ENCODE measurements at places on chromosomes 7 and 10.

- no peak for DNase-seq
These were observed 198.3 kb downstream of the RPS24 start for GRCh38 chr10:78231939-78232338.

GRCh38 chr7:149199234-149199995, 4.1 kb downstream of the ZNF282 start:
- DNase-seq, result no peak

GRCh38 chr7:7978860-7979259, 10.3 kb downstream of the GLCCI1 start:
- DNase-seq, result no peak

- DNase-seq, result no peak
These were observed 390.0 kb downstream of the TNS3 start for GRCh38 chr7:47191876-47192291.

- DNase-seq, result no peak
These were observed 147.0 kb upstream of the FAM20C start for GRCh38 chr7:45106-46090.

DNA sequence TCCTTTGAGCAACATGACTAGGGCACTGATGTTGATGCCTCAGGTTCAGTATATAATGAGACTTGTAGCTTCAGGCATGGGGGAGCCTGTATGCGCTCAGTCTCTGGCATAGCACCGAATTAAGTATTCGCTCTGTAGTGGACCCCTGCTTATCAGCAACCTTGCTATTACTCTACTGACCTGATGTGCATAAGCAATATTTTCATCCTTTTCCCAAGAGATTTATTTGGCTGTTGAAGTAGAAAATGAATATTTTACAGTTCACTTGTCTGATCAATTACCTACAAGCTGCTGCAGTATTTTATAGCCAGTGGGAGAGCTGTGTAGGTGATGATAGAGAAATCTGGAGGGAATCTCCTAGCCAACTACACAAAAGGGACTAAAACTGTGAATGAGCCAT, 781.6 kb upstream of the PHF14 start:
- DNase-seq, result no peak

- DNase-seq, result no peak
These were observed 19.4 kb downstream of the COPG2 start for GRCh38 chr7:130649004-130649790.

DNA sequence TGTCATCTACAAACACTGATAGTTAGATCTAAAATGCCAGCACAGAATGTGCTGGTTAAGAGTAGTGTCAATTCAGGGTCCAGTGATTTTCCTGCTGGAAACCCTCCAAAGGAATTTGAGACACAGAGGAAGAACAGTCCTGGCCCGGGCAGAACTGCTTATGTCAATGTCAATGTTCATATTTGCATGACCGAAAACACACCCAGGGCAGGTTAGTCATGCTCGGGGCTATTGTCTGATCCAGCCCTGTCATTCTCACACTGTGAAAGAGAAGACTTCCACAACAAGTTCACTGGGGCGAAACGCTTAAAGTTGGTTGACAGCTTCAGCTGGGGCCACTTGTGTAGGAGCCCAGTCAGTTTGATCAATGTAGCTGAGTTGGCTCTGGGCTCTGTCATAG, 139.3 kb downstream of the C1GALT1 start:
- no peak for DNase-seq

DNA sequence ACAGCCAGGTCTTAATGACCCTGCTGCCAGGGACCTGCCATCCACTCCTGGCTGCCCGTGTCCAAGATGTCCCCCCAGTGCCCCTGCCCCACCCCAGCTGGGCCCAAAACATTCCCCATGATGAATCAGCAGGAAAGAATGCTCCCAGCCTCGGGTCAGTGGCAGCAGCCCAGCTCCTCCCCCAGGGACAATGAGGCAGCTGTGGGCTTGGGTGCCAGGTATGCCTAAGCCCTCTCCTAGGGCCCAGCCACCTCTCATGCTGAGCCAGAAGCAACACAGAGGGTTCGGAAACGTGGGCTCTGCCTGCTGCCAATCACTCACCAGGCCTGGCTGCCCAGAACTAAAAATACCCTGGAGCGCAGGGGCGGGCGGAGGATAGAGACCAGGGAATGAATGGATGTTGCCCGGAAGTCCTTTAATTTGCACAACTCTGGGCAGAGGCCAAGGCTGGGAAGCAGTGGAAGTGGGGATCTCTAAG, 1.5 kb upstream of the LOXL4 start:
- DNase-seq, result no peak

DNA sequence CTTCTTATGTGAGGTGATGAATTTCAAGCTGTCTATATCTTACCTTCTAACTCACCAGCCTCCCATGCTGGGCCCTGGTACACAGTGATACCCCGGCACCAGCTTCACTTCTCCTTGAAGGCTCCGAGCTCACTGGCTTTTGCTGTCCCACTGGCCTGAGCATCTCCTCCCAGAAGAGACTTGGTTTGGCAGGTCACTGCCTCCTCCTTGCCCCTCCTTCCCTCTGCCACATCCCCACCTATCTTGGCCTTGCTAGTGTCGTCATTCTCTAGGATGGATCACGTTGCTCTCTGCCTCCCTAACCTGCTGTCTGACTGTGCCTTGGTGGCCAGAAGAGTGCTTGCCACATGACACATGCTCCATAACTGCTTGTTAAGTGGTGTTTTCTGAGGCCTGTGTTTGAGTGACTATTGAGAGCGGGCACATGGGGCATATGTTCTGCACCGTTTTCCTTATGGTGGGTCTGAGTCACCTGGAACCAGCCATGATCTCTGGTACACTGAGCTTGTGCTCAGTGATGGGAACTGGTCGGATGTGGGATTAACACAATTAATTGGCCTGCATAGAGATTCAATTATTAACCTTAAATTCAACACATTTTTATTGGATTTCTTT, 86.5 kb downstream of the TMEM178B start:
- DNase-seq, result no peak

GRCh38 chr10:11197266-11197712, 179.6 kb downstream of the CELF2 start:
- DNase-seq, result no peak

- no peak for DNase-seq
These were observed 39.7 kb upstream of the GPR141 start for GRCh38 chr7:37643876-37644275.

DNA sequence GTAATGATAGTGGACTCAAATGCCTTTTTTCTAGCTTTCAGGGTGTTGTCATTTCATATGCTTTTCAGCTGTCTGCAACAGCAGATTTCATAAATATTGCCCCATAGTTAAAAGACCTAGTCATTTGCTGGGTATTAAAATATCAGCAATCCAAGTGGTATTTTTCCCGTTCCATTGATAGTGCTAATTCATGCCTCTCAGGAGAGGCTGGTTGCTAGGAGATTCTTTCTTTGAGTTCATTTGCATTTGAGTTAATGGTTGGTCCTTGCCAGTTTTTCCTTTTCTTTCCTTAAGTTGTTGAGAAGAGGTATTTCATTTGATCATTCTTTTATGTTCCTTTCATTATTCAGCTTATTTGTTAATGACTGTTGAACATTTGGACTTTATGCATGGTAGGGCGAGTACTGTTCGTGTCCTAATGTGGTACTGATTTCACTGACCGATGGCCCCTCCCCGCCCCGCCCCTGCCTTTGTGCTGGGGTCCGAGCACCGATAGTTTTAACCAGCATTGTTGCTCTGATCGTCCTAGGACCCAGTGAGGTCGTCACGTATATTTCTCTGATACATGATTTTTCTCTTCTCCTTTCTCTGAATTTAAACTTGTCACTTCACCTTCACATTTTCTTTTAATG, 128.6 kb downstream of the CCNY start:
- DNase-seq, result no peak

- no peak for DNase-seq
These were observed 43.1 kb upstream of the CAMK2B start for GRCh38 chr7:44368455-44368854.

DNA sequence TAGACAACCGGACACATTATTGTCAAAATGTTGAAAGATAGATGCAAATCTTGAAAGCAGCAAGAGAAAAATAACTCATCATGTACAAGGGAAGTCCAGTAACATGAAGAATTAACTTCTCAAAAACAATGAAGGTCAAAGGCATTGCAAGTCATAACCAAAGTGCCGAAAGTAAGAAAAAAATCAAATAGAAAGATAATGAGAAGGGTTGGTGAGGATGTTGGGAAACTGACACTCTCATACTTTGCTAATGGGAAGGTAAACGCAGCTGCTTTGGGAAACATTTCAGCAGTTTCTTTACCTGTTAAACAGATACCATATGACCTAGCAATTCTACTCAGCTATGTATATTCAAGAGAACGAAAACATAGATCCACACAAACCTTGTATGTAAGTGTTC, 303.0 kb downstream of the ARL4A start:
- DNase-seq, result no peak

- no peak for DNase-seq
These were observed 41.7 kb upstream of the DPYSL4 start for GRCh38 chr10:132145002-132145401.

- DNase-seq, result no peak
These were observed 2.8 kb upstream of the BCL7B start for GRCh38 chr7:73560109-73560835.

DNA sequence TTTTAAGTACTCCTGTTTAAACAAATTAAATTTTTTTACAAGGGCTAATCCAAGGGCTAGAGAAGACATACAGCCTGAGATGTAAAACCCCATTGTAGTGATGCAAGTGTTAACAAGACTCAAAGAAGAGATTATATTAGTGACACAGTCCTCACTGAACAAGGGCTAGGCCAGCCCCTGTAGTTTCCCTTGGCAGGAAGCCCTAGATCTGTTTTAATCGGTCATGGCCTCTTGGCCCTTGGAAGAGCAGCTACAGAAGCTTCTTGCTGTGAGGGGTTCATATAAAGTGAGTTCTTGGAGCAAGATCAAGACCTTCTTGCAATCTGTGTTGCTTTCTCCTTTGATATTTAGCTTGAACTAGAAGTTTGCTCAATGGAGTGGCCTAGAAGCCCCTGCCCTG, 1339.4 kb downstream of the XPNPEP1 start:
- DNase-seq, result no peak

DNA sequence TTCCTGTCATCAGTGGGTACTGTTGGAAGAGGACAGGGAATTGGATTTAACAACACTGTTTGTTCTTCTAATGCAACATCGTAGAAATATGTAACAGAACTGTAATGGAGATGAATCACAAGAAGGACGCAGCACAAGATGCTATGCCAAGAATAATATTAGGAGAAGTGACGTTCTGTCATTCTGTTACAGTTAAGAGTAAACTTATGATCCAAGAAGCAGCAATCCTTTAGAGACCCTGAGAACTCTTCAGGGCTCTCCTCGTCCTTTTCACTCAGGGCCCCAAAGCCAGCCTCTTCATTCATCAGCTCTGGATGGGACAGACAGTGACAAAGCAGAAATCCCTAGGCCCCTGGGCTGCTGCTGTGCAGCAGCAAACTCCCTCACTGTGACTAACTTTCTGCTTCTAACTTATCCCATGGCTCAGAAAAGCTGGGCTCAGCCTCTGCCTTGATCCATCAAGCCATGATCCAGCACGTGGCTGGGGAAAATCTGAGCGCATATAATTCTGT, 8.7 kb upstream of the IL6 start:
- no peak for DNase-seq

DNA sequence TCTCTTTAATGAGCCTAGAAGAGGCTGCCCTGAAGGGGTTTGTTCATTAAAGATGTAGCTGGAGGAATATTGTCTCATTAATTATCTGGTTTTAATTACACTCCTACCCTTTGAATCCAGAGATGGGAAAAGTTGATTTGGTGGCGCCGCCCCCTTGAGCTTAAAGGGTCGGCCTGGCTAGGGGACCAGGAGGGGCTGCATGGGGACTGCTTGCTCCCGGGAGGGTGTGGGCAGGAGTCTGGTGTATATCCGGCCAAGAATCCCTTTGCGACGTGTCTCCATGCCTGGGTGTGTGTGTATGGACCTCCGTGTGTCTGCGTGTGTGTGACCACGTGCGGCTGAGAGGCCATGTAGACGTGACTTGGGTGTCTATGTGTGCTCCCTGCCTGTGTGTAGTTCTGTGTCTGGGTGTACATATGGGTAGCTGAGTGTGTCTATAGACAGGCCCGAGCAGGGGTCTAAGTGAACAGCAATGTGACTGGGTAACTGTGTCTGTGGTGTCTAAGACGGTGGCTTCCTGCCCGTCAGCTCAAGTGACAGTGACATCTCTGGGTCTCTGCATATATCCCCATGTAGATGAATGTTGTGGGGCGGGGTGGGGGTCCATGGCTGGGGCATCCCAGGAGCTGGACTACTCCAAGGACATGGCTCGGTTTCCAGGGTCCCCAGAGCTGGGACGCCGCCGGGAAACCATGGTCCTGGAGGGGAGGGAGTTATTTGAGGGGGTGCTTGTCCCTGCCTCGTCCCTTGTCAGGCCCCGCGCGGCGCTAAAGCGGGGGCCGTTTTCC, 10.7 kb downstream of the LBX1 start:
- DNase-seq, result no peak

- no peak for DNase-seq
These were observed 321.3 kb downstream of the AUTS2 start for GRCh38 chr7:69919426-69920111.

DNA sequence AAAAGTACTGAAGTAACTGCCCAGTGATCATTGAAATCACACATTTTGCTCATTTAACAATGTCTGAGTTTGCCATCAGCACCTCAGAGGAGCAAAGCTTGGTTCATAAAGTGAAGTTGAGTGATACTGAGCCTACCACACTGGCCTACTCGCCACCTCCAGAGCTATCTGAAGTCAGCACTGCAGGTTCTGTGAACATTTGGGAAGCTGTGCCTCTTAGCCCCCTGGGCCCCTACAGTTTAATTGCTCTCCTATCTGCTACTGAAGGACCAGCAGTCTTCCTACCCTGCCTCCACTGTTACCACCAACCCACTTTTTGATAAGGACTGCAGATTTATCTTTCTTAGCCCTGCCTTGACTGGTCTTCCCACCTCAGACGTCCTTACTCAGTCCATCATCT, 2.0 kb upstream of the SEMA4G start:
- DNase-seq, result no peak

DNA sequence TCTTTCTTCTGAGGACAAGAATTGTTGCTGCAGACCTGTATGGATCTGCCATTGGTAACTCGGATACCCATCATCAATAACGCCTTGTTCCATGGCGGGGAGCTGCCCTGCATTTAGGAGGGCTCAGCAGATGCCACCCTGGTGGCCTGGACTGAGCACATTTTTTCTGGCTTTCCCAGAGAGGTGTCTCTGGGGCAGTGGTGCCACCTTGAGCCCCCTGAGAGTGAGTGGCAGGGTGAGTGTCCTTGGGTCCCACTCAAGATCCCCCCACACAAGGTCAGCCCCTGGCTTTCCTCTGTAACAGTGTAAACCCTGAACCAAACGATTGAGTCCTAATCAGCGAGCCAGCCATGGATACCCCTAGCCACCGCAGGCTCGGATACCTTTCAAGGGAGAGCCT, 258.6 kb downstream of the GLRX3 start:
- no peak for DNase-seq

DNA sequence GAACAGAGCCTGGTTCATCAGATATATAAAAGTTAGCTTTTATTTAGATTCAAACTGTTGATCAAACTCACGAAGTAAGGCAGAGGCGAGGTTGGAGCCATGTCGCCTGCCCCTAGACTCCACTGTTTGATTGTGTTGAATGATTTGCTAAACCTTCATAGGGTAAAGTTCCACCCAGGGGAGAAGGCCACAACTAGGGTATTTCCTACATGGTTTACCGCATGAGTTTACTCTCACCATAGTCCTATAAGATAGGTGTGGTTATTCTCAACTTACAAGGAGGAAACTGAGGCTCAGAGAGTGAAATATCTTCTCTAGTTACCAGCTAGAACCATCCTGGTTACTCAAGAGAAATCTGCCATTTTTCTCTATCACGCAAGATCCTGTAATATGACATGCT, 31.8 kb downstream of the ARHGAP22 start:
- no peak for DNase-seq
